HCEC 1CT (cell line): ENCODE measurements at places on chromosomes 6 and 20.

DNA sequence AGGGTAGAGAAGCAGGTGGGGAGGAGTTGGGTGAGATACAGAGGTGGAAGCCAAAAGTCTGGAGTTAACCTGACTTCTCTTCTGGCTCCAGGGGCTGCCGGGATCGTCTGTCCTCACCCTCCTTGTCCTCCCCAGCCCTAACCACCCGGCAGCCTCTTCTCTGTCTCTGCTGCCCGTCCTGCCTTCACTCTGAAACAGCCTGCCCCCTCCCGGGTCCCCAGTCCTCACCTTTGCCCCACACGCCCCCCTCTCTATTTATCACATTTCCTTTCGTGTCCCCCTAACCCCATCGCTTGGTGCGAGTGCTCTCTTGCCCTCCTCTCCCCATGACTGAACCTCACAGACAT lies 5.7 kb downstream of the RING1 start:
- DNase-seq, result no peak

GRCh38 chr6:157880534-157880933 lies 57.5 kb downstream of the SNX9 start:
- no peak for DNase-seq

DNA sequence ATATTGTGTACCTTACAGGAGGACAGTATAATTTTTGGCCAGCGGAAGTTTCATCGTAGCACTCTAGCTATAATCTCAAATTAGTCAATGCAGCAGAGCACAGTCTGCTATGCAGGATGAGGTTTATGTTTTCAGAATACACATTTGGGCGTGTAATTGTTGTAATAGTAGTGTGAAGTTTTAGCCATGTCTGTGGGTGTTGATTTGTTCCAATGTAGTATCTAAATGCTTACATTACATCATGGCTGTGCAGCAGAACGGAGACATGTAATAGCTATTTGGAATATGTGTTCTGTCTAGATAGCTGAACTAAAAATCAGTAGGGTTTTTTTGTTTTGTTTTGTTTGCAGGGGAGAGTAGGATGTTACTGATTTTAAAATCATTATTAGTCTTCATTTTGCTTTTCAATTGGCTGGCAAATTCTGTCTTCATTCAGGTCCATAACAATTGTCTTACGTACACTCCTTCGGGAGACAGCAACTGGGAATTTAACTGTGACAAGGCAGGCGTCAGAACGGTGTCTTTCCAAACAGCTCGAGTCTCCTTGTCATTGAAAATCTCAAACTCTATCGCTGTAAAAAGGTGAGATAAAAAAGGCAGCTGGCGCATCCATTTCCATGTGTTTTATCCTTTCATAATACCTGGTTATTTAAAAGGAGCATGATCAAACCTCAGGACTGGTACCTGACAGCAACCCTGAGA lies 65.1 kb upstream of the CDH4 start:
- peak; percentile 17 for DNase-seq

- DNase-seq, result peak; percentile 51
Observed at GRCh38 chr6:107489636-107490565, at the start of gene SOBP. Gene SOBP (plus strand): TSS chr6:107490117. CDS start chr6:107490617, 500 bp downstream.

DNA sequence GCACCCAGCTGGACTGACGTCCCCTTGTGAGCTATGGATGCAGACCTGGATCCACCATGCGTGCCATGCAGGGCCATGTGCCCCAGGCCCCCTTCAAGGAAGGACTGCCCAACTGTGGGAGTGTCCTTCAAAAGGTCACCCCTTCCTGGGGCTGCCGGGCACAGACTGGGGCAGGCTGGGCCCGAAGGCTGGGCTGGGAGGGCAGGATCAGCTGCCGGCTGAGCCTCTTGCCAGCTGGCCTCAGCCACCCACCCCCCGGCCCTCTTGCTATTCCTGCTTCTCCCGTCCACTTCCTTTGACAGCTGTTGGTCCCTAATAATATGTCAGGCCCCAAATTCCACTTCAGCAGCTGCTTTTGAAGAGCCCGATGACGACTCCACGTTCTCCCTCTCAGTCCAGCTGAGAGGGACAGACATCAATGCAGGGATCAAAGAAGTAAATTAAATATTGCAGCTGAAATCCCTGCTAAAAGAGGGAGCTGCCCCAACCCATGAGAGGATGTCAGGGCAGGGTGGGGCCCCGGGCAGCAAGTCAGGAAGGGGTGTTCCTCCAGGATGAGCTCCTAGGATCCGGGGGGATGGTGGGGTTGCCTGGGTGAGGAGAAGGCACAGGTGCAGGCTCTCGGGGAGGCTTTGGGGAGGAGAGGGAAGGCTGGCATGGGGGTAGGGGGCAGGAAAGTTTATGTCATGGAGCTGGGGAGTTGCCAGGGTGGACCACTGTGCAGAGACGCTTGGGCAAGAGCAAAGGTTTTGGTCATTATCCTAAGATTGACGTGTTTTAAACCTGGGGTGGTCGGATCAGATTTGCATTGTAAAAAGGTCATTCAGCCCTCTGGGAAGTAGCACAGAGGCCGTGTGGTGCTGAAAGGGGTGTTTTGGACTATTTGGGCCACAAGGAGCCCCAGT lies 185.0 kb downstream of the ANKRD60 start:
- no peak for DNase-seq
